ENCODE measurements at places on chromosomes 13 and 19.

- no peak for DNase-seq
These were observed 17.4 kb downstream of the ZNF586 start for GRCh38 chr19:57786906-57787305.

DNA sequence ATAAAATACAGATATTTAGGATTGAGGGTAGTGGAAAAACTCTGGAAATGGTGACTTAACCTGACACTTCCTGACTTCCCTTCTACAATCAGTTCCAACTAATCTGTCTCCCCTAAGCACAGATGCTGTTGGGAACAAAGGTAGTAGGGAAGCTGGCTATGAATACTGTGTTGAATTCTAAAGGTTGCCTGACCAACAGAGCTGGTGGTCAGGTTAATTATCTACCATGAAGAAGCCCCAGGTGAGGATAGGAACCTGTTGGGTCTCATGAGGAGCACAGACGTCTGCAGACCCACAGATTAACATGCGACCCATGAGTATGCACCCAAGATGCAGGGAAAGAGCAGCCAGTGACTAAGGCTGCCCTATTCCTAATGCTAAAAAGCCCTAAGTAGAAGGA, 172.3 kb downstream of the DIAPH3 start:
- peak; percentile 25 for DNase-seq

DNA sequence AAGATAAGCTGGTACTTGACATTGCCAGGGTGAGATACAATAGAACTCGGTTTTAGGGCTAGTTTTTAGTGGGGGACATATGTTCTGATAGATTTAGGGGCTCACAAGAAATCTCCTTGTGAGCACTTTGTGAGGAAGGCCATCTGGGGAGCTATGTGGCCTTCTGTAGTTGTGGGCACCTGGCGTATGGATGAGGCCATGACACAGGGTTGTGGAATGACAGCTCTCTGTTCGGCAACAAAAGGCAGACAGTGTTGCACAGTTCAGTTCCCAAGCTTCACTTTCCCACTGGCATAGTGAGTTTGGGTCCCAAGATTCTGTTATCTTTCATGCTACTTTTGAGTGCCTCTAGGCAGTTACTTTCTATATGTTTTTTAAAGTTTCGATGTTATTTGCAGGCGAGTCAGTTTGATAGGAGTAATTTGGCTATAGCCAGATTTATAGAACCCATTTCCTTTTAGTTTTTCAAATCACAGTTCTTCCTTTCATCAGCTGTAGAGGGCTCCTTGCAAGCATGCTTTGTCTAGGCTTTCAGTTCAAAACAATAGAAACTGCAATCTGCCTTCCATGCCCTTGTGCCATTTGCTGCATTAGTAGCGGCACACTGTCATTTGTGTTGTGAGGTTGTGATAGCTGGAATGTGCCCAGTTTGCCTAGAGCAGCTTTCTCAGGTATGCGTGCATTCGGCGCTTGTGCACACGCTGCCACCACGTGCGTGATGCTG, 70.6 kb upstream of the TEX29 start:
- DNase-seq, result peak; percentile 9

DNA sequence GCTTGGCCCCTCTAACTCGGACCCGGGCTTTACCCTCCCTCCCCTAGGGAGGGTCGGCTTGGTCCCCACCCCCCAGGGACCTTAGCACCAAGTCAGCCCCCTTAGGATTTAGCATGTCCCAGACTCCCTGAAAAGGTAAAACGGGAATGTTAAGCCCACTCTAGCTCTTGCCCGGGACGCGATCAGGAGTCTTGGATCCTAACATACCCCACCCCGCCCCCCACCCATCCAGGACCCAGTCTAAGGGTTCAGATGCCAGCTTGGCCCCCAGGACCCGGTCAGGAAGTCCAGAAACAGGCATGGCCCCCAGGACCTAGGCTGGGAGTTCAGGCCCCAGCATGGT, 437 bp downstream of the EPOR start:
- DNase-seq, result no peak

GRCh38 chr19:38836983-38837626, 5.5 kb upstream of the ECH1 start:
- DNase-seq, result no peak

- DNase-seq, result no peak
These were observed 100.0 kb downstream of the RNASEH2B start for GRCh38 chr13:51009597-51009996.

- no peak for DNase-seq
These were observed 32.2 kb upstream of the WDFY2 start for GRCh38 chr13:51552027-51552426.

GRCh38 chr19:51607077-51607476, 23.1 kb downstream of the SIGLEC5 start:
- DNase-seq, result no peak

- no peak for DNase-seq
These were observed 1.5 kb downstream of the AKT2 start for GRCh38 chr19:40283414-40284250.

DNA sequence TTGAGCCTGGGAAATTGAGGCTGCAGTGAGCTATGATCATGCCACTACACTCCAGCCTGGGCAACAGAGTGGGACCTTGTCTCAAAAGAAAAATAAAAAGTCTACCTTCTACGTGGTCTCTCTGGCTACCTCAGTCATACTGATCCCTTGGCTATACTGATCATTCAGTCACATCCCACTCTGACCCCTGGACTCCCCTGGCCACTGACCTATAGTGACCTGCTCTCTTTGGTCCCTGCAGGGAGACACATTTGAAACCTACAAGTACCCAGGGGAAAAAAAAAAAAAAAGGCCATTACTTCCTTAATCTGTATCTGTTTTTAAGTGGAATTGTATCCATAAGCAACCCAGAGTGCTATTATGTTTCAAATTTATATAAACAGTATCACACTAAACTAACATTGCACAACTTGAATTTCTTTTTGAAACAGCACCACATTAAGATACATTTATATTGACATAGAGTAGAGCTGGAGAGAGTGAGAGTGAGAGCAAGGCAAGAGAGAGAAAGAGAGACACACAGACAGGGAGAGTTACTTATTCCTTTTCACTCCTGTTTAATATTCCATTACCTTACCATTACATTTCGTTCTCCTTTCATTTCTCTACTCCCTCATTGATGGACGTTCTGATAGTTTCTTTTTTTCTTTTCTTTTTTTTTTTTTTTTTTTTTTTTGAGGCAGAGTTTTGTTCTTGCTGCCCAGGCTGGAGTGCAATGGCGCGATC, 23.7 kb upstream of the CERS4 start:
- DNase-seq, result no peak

GRCh38 chr13:20826843-20827560, 53.2 kb upstream of the EEF1AKMT1 start:
- DNase-seq, result peak; percentile 3

DNA sequence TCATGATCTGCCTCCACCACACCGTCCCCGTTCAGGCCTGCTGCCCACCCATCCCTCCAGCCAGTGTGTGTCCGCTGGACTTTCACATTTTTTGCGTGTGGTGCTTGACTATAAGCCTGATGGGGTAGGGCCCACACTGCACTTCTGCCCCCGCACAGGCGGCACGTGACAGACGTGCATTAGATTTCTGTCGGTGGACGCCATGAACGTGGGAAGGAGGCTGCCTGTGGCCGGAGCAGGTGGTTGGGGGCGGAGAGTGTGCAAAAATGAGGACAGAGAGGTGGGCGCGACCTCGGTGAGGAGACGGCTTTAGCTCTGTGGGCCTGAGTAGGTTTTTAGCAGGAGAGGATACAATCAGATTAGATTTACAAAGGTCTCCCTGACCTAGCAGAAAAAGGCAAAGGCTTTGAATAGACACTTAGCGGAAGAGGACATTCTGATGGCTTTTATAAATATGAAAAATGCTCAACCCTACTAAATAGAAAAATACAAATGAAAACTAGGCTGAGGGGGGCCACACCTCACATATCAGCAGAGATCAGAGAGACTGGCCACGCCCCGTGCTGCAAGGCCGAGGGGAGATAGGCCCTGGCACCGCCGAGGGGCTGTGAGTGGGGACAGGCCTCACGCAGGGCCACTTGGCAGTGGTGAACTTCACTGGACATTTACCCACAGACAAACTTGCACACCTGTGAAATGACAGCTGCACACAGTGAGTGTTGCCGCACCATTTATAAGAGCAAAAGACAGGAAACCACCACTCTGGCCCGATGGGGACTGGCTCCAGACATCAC, 25.4 kb downstream of the PAK4 start:
- no peak for DNase-seq

DNA sequence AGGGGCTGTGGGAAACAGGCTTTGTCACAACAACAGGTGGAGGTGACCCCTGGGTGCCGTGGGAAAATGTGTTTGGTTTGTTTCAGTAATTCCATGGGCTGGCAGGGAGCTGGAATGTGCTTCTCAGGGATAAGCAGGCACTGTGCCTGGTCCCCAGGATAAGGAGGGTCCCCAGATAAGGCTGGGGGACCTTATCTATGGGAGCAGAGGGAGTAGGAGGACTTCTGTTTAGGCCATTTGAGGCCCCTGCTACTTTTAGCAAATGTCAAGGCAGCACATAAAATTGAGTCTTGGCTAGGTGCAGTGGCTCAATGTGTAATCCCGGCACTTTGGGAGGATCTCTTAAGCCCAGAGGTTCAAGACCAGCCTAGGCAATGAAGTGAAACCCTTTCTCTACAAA, 59.5 kb downstream of the KCNC3 start:
- no peak for DNase-seq

- DNase-seq, result peak; percentile 60
These were observed 24.1 kb upstream of the CEACAM20 start for GRCh38 chr19:44553478-44554171.

- no peak for DNase-seq
These were observed 2.9 kb upstream of the CERS1 start for GRCh38 chr19:18898607-18899408.

DNA sequence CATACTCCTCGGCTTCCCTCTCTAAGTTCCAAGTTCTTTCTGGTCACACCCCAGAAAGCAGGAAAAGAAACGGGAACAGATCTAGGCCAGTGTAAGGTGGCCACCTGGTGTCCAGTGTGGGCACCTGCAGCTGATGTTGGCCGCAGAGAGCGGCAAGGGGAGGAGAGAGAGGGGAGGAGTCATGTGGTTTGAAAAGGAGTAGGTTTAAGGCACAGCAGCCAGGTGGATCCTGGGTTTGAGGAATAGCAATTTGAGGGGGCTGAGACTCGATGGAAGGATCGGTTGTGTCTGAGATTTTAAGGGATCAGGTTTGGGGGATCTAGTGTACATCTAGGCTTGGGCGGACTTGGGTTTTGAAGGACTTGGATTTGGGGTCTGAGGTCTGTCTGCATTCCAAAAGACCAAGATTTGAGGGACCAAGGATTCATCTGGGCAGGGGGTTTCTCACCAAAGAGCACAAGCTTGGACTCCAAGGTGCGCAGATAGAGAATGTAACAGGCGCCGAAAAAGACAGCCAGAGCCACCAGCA, 1.2 kb downstream of the RABAC1 start:
- DNase-seq, result peak; percentile 93

- no peak for DNase-seq
These were observed 27.8 kb downstream of the MBNL2 start for GRCh38 chr13:97249796-97250495.

DNA sequence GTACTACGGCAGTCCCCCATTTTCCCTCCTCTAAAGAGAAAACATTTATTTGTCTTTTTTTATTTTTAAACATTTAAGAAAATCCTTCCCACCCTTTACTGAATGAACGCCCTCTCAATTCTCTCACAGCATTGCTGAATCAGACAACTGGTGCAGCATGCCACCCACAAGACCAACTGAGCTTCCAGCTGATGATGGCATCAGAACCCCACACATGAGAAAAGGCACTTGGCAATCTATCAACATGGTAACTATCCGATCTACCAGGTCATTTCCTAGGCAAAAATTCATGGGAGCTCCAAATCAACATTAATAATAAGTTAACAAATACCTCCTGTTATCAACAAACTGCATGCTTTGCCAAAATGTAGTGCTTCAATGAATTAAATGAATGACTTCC, 43.1 kb downstream of the LHFPL6 start:
- DNase-seq, result peak; percentile 35

GRCh38 chr19:42156571-42156970, 24.3 kb upstream of the POU2F2 start:
- no peak for DNase-seq

DNA sequence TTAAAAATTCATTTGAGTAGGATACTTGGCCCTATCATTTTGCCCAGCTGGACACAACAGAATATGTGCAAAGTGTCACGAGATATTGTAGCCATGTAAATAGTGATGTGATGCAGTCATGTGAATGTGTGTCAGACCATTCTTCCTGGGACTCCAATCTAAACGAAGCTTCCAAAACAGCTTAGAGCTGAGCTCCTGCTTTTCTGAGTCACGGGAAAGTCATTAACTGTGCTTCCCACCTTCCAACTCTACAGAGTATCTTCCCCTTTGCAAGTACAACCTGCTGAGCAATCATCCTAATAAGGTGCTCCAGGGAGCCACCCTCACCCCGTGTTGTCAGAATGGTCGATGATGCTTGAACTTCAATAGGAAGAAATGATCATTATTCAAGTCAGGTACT, 294.7 kb downstream of the MYO16 start:
- peak; percentile 83 for DNase-seq

GRCh38 chr19:55674459-55674840, 576 bp upstream of the EPN1 start:
- DNase-seq, result no peak

- no peak for DNase-seq
These were observed 345.8 kb downstream of the TEX29 start for GRCh38 chr13:111666164-111666776.

DNA sequence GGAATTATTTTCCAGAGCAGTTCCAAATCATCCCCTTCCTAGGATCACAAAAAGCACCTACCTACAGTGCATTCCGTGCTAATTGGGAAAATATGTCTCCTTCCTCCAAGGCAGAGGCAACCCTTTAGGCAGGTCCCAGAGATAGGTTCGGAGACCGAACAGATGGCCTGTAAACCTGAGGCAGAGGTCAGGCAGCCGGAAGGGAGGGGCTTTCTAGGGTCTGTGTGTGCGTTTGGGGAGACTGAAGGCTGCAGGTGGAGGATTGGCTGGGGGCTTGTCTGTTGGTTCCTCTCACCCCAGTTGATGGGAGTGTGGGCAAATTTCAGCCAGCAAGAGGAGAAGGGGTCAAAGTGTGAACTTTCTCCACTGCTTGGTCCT, 7.1 kb downstream of the KCNN4 start:
- no peak for DNase-seq

DNA sequence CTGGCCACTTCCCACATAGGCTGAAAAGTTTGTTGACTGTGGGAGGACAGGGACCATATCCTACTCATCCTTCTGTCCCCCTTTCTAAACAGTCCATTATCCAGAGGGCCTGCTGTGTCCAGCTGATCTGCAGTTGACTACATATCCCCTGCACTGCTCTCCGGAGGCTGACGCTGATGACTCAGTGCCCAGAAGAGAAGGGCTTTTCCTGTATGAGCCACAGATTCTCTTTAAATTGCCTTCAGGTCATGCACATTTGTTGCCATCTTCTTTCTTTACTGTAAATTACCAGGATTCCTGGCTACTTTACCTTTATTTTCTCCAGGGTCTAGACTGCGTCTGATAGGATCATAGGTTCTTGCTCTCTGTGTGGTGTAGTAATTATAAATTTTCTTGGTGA, 125.2 kb downstream of the LACC1 start:
- DNase-seq, result peak; percentile 75

Measured in kidney tubule cell (primary cell).